ENCODE measurements at places on chromosomes 5 and 9. TPM values are rescaled to one million over a fixed set of nuclear protein-coding genes. Genes with fewer than 3 reads are reported as not detected.

Gene GARIN3
- total RNA-seq = not detected

Gene BARHL1
- not detected for total RNA-seq

Gene LCN15
- not detected for total RNA-seq

Gene ITK
- not detected for total RNA-seq

Gene CAVIN4
- not detected for total RNA-seq

Gene CBY3
- total RNA-seq = not detected

Gene MEGF10
- not detected for total RNA-seq

Gene INVS
- 18.0 TPM for total RNA-seq
